ENCODE measurements at places on chromosomes 2 and 18.

GRCh38 chr2:54429811-54430551 is 26.1 kb upstream of the SPTBN1 start:
- no peak for DNase-seq

DNA sequence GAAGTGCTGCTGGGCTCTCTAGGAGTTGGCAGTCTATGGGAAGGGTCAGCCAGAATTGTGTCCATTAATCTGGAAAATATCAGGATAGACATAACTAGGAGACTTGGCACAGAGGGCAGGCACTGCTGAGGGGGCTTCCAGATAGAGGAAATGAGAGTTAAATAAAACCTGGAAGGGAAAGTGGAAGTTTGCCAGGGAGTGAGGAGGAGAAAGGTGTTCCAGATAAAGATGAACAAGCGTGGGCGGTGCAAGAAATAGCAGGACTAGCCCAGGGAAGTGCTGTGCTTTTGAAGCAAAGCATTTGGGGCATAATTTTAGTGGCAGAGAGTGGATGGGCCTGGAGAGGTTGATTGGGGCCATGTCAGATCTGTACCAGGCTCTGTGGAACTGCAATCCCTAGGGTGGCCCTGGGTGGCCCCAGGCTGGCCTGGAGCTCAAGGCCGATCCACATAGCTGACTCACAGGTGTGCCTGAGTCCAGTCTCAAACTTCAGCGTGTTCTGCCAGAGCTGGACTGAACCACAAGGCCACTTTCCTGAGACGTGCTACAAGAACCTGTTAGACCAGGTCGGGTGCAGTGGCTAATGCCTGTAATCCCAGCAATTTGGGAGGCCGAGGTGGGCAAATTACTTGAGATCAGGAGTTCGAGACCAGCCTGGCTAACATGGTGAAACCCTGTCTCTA is 26.9 kb downstream of the GALM start:
- no peak for DNase-seq

DNA sequence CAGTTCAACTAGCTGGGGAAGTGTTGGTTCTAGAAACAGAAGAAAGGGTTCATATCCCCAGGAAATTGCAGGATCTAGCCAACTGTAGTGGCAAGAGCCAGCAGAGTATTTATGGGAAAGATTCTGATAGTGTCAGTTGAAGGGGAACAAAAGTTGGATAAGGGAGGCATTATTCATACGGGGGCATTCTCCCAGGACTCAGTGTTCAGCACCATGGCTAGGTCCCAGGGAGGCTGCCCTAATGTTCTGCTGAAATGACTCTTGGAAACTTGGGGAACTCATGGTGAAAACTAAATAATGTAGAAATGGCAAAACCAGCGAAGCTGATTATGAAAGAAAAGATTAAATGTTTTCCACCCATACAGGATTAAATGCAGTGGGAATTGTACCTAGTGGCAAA is 543.7 kb downstream of the TRIB2 start:
- DNase-seq: no peak

- DNase-seq: no peak
Observed at GRCh38 chr2:179532863-179533278, 268.2 kb upstream of the SESTD1 start.

GRCh38 chr2:206345606-206346005 is 71.1 kb downstream of the ZDBF2 start:
- no peak for DNase-seq

DNA sequence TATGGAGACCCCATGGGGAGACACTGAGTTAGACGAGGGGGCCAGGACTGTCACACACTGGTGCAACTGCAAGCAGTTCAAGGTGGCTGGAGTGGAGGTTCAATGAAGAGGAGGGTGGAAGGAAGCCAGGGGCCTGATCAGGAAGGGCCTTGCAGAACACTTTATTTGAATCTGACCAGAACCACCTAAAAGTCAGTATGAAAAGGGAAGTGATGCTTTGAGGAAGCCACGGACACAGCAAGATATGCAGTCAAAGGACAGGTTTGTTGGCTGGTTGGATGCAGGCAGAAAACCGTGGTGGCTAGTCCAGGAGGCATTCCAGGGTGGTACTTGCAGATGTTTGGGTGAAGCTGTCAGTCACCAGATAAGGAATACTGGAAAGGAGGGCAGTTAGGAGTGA is 3.5 kb upstream of the FAM124B start:
- DNase-seq: no peak

DNA sequence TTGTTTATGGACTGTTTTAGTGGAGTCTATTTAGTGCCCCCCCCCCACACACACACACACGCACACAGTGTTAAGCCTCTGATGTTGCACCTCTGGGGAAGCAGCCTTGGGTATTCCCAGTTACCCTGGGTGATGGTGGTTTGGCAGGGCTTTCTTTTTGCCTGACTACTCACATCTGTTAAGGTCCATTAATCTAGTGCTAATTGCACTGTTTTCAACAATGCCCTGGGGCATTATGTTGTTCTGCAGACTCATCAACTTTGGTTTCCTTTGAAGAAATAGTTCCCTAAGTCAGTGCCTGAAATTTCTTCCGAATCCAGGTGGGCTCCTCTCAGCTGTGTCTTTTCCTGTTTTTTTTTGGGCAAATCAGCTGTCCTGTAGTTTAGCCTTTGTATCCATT is 34.7 kb downstream of the SPOPL start:
- peak; percentile 19 for DNase-seq

GRCh38 chr2:67526283-67526682 is 129.2 kb downstream of the ETAA1 start:
- no peak for DNase-seq

DNA sequence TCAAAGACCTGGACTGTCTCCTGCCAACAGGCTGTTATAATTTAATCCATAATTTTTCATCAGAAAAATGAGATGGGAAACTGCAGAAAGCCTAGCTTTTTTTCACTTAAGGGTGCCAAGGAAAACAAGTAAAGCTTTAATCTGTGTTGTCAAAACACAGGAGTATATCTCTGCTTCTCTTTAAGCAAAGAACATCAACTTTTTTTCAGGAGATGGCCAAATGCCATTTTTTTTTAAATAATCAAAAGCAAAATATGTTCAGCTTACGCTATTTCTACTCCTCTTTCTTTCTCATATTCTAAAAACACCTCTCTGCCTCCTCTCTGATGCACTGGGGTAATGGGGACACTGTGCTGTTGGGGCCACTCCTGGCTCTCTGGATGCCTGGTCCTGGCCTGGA is 73.1 kb upstream of the NXPH2 start:
- no peak for DNase-seq

DNA sequence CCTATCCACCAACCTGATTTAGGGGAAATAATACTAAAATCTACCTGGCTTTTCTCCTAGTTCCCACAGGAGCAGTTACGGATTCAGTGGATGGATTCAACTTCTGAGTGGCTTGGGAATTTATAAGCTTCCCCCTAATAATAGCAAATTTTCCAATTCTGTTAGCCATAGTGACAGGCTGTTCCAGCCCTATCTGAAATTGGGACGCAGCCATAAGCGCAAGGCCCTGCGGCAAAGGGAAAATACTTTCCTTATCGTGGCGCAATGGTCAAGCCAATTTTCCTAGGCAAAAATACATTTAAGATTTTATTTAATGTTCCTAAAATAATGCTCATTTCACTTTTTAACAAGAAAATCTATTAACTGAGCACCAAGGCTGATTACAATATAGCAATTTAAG is 49.7 kb downstream of the CDH2 start:
- DNase-seq: no peak

GRCh38 chr2:45776160-45776955 is 124.9 kb downstream of the PRKCE start:
- DNase-seq: no peak

- no peak for DNase-seq
Observed at GRCh38 chr2:111178730-111179405, 58.2 kb downstream of the BCL2L11 start.

DNA sequence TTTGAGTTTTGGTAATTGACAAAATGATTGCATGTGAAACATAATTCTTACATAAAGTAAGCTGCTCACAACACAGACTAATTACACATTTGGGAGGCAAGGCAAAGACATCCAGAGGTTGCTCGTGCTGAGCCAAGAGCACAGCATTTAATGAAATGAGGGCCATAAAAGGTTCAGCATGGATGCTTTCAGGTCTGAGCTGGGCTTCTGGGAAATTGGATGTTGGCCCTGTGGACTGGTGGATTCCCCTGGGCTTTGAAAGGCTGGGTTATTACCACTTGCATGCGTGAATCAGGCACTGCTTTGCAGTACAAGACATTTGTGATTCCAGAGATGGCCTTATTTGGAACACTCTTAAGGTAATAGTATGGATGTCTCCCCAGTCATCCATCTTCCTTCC is 533.5 kb upstream of the NRP2 start:
- DNase-seq: no peak

GRCh38 chr2:207408086-207408794 is 121.5 kb upstream of the CREB1 start:
- no peak for DNase-seq

GRCh38 chr18:51655327-51655698 is 457.8 kb upstream of the MEX3C start:
- DNase-seq: no peak

DNA sequence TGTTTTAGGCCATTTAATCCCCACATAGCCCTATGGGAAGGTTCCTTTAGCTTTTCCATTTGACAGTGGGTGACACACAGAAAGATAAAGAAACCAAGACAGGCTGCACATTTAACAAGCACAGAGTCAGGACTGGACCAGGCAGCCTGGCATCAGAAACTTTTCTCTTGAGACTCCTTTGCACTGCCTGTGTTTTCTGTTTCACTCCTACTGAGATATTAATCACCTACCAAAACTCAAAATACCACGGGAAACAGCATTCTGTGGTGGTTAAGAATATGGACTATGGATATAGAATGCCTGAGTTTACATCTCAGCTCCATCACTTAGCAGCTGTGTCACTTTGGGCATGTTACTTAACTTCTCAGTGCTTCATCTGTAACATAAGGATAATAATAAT is 73.3 kb downstream of the CTAGE1 start:
- no peak for DNase-seq

- DNase-seq: no peak
Observed at GRCh38 chr18:31876707-31877106, 66.2 kb downstream of the TRAPPC8 start.

DNA sequence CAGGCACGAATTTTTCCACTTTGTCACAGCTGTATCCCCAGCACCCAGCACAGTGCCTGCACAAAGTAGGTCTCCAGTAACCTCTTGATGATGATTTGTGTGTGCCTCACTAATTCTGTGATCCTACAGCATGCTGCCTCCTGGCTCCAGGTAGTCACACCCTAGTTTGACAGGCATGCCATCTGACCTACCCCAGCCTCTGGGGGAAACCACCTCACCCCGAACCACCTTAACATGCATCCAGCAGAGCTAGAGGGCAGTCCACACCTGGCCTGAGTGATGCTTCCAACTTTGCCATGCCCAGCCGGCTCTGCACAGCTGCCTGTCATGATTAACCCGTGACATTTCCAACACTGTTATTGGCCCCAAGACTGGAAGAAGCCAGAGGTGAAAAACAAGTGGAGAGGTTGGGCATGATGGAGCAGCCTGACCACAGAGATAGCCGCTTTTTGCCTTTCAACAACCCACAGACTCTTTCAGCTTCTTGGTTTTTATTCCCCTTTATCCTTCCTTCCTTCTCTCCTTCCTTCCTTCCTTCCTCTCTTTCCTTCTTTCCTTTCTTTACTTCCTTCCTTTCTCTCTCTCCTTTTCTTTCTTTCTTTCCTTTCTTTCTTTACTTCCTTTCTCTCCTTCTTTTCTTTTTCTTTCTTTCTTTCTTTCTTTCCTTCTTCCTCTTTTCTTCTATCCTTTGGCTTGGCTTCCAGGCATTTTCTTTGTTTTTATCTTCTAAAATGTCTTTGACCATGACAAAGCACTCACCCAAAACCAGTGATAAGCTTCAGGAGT is 294.4 kb upstream of the SIX2 start:
- no peak for DNase-seq

GRCh38 chr2:67214585-67215185 is 182.4 kb upstream of the ETAA1 start:
- DNase-seq: no peak

DNA sequence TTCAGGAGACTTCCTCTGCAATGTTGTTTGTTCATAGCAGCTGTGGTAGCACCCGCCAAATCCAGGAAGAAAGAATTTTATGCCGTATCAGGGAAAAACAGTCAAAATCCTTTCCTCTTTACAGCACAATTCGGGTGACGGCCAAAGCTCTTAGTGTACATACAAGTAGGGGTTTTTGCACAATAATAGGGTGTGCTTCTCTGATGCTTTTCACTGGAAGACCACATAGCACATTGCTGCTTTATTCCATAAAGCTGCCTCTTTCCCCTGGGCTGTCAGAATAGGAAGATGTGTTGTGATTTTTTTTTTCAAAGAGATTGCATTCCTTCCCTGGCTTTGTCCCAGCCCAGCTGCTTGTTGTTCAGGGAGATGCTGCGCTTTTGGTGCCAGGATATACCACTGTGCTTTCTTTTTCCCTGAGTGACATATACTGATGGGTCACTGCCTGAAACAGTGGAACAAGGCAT is 27.2 kb upstream of the LANCL1 start:
- no peak for DNase-seq

GRCh38 chr2:161974461-161974860 is 99.6 kb downstream of the DPP4 start:
- DNase-seq: no peak

GRCh38 chr18:32343634-32344033 is 127.0 kb downstream of the GAREM1 start:
- no peak for DNase-seq

DNA sequence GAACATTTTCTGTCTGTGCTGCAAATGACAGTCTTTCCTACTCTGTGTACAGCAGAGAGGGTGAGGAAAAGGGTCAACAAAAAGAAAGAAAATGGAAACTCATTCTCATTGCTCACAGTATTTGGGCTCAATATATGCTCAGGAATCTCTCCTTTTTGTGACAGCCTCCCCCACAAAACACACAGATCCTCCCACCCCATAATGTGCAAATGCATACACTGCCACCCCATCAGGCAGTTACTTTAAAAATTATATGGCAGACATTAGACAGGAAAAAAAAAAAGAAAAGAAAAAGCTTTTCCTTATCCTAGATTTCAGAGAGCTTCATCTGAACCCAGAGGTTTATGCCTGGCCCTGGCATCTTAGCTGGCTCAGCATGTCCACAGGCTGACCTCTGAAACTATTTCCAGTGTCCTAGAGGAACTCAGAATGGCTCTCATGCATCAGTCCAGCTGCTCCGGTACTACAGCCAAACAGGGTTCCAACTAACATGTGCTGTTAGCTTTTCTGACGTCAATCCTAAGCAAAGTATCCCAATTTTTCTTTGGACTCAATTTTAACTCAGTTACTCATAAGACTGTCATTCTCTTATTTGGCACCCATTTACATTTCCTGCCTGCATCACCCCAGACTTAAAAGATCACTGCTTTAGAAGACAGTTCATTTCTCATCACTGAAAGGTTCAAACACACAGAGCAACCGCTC is 105.9 kb downstream of the RBMS1 start:
- no peak for DNase-seq
